ENCODE measurements at places on chromosomes 1 and 21.

DNA sequence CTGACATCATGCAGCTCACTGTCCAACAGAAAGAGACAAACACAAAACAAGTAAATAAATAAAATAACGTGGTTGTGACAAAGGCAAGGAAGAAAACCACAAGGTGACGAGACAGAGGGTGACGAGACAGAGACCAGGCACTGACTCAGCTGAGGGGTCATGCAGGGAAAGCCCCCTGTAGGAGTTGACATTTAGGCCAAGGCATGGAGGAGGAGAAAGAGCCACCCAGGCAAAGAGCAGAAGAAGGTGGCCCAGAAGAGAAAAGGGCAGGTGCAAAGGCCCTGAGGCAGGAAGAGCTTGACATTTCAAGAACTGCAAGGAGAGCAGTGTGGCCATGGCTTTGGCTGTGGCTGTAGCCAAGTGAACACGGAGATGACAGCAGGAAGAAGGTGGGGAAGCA is 65.1 kb upstream of the ID3 start:
- DNase-seq, result no peak

DNA sequence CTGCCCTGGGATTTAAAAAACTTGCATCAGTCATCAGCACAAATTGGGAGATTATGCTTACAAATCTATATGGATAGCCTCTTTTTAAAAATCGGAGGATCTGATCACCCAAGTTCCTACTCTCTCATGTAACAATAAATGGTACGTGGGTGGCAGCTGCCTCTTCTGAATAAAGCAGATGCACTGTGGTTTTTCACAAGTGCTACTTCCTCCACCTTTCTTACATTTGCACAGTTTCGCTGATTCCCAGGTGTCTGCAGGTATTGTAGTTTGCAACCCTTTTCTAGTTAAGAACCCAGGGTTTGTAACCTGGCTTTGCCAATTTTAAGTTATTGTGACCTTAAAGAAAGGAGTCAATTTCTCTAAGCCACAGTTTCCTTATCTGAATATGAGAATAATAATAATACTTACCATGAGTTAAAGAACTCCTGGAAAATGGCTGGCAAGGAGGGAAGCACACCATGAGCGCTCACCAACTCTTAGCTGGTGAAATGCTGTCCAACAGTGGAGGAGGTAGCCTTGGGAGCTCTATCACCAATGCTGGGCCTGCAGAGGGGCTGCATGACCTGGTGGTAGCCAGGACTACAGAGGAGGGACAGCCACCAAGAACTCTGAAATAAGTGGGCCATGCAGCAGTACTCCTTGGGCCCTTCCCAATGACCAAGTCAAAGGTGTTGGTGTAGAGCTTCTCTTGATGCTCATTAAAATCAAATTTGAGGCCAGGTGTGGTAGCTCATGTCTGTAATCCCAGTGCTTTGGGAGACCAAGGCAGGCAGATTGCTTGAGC is 30.2 kb upstream of the KCNA2 start:
- DNase-seq, result no peak

GRCh38 chr1:168676029-168676812 is 52.8 kb downstream of the DPT start:
- no peak for DNase-seq

- DNase-seq, result peak; percentile 34
Observed at GRCh38 chr1:10692401-10693021, 103.9 kb downstream of the CASZ1 start.

- DNase-seq, result no peak
Observed at GRCh38 chr1:10252508-10252907, 42.1 kb downstream of the KIF1B start.

- no peak for DNase-seq
Observed at GRCh38 chr1:187046293-187046692, 217.5 kb downstream of the PLA2G4A start.

DNA sequence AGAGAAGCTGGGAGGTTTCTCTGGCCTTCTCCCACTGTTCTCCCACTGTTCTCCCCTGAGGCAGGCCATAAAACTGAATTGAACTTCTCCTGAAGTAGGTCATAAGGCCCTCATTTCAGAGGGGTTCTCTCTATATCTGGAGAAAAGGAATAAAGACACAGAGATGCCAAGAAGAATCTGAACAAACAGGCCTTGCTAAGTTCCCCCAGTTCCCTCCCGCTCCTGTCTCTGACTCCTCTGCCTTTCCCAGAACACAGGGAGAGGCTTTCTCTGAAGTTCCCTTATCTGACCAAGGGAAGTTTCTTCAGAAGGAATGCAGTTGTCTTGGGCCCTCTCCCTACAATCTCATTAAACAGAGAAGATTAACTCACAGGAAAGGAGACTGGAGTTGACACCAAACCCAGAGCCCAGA is 83.4 kb downstream of the SLC16A1 start:
- DNase-seq, result no peak

- no peak for DNase-seq
Observed at GRCh38 chr1:161198194-161198896, 509 bp downstream of the ADAMTS4 start.

GRCh38 chr1:192534666-192535065 is 40.9 kb upstream of the RGS1 start:
- no peak for DNase-seq

DNA sequence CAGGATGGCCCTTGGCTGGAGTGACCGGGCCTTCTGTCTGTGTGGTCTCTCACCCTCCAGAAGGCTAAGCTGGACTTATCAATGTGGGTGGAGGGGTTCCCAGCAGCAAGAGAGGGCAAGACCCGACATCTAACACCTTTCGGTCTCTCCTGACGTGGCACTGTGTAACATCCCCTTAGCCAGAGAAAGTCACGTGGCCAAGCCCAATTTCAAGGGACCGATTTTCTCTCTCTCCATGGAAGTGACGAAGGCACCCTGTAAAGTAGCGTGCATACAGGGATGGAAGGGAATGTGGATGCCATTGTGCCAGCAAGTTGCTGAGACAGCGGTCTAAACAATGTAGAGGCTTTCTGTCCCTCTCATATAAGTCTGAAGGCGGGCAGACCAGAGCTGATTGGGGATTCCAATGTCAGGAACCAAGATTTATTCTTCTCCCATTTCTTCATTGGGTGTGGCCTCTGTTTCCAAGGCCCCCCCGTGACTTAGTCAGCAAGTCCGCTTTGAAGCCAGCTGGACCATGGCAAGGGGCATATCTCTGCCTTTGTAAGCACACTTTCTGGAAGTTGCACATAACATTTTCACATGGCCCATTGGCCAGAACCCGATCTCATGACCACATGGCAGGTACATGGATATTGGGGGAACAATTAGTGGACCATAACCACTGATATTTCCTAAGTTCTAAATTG is 12.5 kb downstream of the MX1 start:
- DNase-seq, result no peak

DNA sequence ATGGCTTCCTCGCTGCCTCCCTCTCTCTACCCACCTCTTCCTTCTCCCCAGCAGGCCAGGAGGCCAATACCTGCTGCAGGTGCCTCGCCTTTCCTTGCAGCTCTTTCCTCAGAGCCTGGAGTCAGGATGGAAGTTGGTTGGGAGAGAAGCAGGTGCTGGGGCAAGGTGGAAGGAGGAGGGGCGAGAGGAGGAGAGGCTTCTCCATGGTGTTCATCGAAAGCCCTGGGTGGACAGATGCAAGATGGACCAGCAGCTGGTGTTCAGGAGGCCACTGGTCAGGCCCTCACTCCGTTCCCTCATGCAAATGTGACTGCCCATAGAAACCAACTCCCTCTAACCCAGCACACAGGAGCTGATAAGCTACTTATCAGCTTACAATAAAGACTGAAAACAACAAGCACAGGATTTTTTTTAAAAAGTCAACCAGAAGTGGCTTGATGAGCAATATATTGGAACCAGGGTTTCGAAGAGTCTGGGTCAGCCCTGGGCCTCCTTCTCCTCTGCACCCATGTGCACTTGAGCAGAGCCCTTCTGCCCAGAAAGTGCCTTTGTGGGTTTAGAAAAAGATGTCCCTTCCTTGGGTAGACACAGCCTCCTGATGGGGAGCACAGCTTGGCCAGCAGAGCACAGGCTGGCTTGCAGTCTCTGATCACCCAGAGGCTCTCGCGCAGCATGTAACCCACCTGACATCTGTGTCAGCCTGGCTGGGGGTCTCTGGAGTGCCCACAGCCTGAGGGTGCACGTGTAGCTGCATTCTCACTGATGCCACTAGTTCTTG is 16.6 kb upstream of the GSTM4 start:
- DNase-seq, result no peak

- no peak for DNase-seq
Observed at GRCh38 chr21:33731447-33731846, 89.1 kb downstream of the ITSN1 start.

DNA sequence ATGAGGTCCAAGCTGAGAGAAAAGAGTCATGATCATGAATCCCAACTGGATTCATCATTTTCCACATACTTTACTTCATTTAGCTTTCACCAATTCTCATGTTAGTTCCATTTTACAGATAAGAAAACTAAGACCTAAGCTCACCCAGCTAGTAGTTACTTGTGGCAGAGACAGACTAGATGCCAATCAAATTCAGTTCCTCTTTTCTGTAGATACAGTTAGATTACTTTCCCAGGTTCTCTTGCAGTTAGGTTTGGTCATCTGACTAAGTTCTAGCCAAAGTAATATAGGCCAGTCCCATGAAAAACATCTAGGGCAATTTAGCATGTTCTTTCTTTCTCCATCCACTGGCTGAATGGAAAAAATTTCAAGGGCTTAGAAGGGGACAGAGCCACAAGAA is 8.9 kb upstream of the KCND3 start:
- no peak for DNase-seq

GRCh38 chr1:245807954-245808719 is 653.4 kb downstream of the KIF26B start:
- no peak for DNase-seq

GRCh38 chr1:84693785-84694184 is 3.5 kb upstream of the SSX2IP start:
- DNase-seq, result no peak

DNA sequence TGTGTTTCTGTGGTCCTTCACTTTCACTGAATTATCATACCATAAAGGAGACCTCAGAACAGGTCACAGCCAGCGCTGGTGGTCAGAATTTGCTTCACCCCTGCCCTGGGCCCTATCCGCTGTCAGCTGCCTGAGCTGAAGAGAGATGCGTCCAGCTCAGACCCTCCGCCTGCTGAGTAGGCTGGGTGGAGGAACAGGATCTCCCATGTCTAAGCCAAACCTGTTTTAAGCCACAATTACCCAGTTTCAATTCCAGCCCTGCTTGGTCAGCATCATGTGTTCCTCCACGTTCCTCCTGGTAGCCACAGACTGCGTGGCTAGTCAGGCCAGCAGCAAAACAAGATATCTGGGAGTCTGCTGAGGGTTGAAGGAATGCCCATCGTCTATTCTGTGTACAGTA is 13.5 kb upstream of the BGLAP start:
- no peak for DNase-seq

DNA sequence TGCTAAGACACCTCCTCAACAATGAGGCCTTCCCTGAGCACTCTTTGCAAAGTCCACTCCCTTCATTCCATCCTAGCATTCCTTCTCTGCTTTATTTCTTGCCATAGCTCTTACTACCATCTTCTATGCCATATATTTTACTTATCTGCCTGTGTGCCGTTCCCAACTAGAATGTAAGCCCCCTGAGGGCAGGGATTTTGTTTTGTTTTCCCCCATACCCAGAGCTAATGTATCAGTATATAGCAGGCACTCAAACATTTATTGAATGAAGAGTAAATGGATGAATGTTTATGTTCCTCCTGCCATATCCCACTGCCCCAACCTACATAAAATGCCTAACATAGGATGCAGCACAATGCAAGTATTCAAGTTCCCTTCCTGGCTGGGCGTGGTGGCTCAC is 14.9 kb upstream of the PPP1R15B start:
- DNase-seq, result no peak

DNA sequence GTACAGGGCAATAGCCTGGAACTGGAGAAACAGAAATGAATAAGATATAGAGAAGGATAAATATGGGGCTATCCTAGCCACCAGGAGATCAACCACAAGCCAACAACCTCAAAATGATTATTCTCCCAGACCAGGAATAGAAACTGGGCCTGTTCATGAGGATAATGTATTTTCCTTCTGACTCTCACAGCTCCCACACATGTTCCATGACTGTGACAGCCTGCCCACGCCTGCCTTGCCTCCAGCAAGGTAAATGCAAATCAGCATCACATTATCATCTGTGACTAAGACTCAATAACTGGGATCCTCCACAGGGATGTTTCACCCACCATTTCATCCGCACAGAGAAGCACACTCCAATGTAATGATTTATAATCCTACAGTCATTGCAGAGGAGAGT is 3.3 kb downstream of the ENSA start:
- DNase-seq, result no peak

GRCh38 chr1:155888481-155888880 is 22.7 kb downstream of the RIT1 start:
- DNase-seq, result no peak

DNA sequence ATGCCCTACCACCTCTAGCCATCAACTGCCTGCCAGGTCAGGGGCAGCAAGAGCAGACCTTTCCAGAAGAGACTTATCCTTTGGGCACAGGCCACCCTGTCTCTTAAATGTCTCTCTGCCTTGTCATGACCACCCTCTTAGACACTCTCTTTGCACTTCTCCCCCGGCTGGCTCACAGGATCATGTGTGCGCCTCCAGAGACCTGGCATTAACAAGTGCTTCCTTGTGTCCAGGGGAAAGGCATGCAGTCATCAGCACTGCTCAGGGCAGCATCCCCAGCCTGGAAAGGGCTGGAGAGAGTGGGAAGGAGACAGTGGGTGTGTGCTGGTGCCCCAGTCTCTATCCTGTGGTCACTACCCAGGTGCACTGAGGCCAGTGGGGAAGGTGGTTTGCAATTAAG is 85.2 kb upstream of the TLR5 start:
- no peak for DNase-seq

DNA sequence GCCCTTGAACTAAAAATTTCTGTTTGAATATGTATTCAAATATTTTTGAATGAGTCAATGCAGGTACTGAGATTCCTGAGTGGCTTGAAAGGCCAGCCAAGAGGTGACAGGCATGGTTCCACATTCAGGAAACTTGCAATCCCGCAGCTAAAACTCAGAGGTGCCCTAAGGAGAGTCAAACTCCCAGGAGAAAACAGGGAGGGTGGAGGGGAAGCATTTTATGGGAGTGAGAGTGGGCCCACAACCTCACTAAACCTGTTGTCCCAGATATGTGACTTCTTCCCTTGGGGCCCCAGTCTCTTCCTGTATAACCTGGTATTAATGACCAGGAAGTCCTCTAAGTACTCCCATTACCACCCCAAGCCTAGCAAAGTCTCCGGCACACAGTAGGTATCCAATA is 189.6 kb downstream of the PLPP3 start:
- no peak for DNase-seq
